ENCODE measurements at places on chromosomes 1 and 21. TPM values are rescaled to one million over a fixed set of nuclear protein-coding genes. Genes with fewer than 3 reads are reported as not detected.

OR2T33 gene
- not detected for total RNA-seq

LDLRAD2 gene
- total RNA-seq, result 0.03 TPM

AVPR1B gene
- not detected for total RNA-seq

UBXN10 gene
- 0.10 TPM for total RNA-seq

F3 gene
- 472 TPM for total RNA-seq

NBPF10 gene
- total RNA-seq, result 0.85 TPM

EPS8L3 gene
- not detected for total RNA-seq

LCE2A gene
- total RNA-seq, result 0.71 TPM

CRYAA gene
- not detected for total RNA-seq

VCAM1 gene
- not detected for total RNA-seq

ESPN gene
- 1.5 TPM for total RNA-seq

S100A1 gene
- not detected for total RNA-seq

KMO gene
- 0.07 TPM for total RNA-seq

FUCA1 gene
- 11.1 TPM for total RNA-seq

OR2T2 gene
- total RNA-seq, result not detected

DSCAM gene
- total RNA-seq, result 7.6 TPM

NPHS2 gene
- total RNA-seq, result not detected

OR2L5 gene
- not detected for total RNA-seq

SPRR5 gene
- total RNA-seq, result 0.32 TPM

PRKAA2 gene
- 0.18 TPM for total RNA-seq

PYHIN1 gene
- 0.11 TPM for total RNA-seq

UCK2 gene
- 84.9 TPM for total RNA-seq

LRRC8B gene
- total RNA-seq, result 1.3 TPM
